CD4-positive, alpha-beta T cell treated with Interleukin-15 for 1 hour (primary cell): ENCODE measurements at places on chromosomes 3 and 15.
A peak's percentile ranks its signal among the peaks of the same experiment; 100 is the strongest.

DNA sequence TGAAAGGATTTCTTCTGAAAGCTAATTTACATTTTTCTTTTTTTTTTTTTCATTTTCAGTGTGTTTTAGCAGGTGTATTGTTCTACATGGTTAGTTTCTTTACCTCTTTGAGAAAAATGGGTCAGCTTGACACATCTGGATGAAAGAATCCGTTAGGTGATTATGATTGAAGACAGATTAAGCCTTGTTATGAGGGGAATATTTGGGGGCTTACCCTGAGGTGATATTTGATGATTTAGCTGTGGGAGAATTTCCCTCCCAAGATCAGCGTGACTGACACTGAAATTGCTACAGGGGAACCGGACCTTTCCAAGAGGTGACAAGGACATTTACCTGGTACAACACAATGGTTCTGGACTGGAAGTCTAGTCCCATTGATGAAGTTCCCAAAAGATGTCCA, 147.5 kb downstream of the NFKBIZ start:
- DNase-seq = no peak

- no peak for DNase-seq
These were observed 197.9 kb downstream of the TPRG1 start for GRCh38 chr3:189369636-189370035.

DNA sequence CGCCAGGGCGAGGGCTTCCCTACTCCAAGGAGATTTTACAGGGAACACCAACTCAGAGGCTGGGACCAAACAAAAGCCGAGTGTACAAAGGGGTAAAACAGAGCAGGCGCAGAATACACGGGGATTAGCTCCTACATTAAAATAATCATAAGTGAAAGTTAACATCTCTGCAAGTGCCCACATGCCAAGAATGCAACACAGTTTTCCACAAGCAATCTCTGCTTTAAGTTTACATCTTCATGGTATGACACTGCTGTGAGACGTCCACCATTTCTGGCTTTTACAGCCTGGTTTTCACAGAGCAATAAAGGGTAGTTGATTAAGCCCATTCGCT, 500 bp upstream of the VGLL3 start:
- DNase-seq = no peak

GRCh38 chr15:101178931-101179330, 72.9 kb downstream of the CHSY1 start:
- DNase-seq = no peak

DNA sequence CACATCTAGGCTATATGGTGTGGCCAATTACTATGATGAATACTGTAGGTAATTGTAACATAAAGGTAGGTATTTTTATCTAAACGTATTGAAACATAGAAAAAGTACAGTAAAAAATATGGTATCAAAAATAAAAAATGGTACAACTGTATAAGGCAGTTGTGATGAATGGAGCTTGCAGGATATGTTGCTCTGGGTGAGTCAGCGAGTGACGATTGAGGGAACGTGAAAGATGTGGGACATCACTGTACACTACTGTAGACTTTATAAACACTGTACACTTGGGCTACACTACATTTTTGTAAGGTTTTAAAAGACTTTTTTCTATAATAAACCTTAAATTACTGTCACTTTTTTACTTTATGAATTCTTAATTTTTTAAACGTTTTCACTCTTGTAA, 10.3 kb downstream of the CTNNB1 start:
- no peak for DNase-seq

GRCh38 chr15:81224232-81224631, 27.6 kb downstream of the IL16 start:
- no peak for DNase-seq

GRCh38 chr3:63864965-63865327, 1.3 kb downstream of the ATXN7 start:
- DNase-seq = no peak

- DNase-seq = no peak
These were observed 58.4 kb downstream of the RBM6 start for GRCh38 chr3:49998326-49998725.

DNA sequence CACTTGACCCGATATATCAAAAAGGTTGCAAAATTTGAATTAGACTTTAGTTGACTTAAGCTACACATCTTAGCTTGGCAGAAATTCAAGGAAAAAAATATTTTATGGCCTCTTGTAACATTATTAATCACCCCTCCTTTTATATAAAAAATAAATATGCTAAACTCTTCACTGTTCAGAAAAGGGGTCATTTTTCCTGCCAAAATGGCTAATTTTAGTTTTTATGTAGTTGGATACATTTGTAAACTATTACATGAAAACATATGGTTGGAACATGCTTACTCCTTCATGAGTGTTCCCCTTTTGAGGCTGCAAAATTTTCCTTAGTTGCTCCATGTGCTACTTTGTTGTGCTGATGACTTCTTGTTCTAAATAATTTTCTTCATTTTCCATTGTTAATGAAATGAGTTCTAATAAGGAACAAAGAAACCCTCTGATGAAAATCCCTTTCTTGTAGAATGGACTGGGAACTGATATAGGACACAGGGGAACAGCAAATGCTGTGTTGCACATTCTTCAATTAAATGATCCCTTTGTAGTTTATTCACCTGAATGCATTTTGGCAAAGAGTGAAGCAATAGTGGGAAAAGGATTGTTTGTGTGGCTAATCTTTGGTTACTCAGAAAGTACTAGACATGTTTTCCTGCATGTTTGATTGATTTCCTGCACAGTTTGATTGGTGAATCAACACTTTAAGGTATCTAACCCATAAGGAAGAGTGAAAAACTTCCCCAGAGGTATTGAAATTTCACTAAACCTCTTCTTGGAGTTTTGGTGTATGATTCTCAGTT, 349.3 kb downstream of the TIGIT start:
- no peak for DNase-seq

DNA sequence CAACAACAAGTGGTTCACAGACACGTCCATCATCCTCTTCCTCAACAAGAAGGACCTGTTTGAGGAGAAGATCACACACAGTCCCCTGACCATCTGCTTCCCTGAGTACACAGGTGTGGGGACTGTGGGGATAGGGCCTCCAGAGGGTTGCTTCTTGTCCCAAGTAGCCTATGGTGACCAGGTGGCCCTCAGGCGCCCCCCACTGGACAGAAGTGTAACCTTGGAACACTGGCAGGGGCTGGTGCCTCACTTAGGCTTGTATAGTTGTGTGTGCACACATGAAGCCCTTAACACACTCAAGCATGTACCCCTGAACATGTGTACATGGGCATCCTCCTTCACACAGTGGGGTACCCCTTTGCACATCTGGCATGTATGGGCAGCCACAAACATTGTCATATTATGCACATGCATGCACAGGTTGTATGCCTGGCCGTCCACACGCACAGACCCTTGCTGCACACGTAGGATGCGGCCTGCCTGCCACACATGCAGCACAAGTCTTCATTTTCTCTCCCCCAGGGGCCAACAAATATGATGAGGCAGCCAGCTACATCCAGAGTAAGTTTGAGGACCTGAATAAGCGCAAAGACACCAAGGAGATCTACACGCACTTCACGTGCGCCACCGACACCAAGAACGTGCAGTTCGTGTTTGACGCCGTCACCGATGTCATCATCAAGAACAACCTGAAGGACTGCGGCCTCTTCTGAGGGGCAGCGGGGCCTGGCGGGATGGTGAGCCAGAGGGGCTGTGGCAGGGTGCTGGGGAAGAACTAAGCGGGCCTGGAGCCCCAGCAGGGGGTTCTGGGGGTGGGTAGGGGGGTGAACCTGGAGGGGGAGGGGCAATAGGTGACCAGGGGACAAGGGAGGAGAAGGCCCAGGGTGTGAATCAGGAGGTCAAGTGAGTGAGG, 11.7 kb upstream of the SEMA3B start:
- DNase-seq = peak; percentile 29

DNA sequence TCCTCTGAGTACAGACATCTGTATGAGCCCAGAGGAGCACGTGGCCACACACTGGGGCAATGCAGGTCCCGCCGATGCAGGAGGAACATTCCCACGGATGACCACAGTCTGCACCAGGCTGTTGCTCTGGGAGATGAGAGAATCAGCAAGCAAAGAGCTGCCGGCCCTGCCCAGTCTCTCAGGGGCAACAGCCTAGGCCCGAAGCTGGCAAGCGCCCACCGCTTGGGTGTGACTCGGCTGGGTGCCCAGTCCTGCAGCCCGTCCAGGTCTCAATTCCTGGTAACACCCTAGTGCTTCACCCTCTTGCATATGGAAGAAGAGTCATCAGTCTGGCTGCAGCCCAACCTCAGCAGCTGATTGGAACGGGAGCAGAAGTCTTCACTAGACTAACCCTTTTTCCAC, 153.7 kb upstream of the HES1 start:
- no peak for DNase-seq

- no peak for DNase-seq
These were observed 87.9 kb downstream of the CDIN1 start for GRCh38 chr15:36667296-36667695.

DNA sequence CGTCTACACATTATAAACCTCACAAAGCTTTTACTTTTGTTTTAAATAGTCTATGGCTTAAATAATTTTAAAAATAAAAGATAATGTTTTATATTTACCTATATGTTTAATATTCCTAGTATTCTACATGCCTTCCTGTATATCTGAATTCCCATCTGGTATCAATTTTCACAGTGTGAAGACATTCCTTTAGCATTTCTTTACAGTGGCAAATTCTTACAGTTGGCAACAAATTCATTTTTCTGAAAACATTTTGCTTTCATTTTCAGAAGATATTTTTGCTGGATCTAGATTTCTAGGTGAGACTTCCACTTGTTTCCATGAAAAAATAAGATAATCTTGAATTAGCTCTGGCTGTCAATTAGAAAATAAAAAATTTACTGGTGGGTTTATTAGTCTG, 471.4 kb upstream of the NAALADL2 start:
- DNase-seq = no peak

GRCh38 chr3:120160050-120160449, 65.8 kb upstream of the GSK3B start:
- no peak for DNase-seq

- DNase-seq = peak; percentile 85
These were observed 416 bp downstream of the PBRM1 start for GRCh38 chr3:52685285-52685708.

- peak; percentile 77 for DNase-seq
These were observed 1.4 kb downstream of the FES start for GRCh38 chr15:90885432-90886290.

- no peak for DNase-seq
These were observed 31.1 kb upstream of the CAPN7 start for GRCh38 chr3:15174953-15175352.

GRCh38 chr3:129892486-129892856, 1.0 kb downstream of the TMCC1 start:
- DNase-seq = no peak

GRCh38 chr3:15280853-15281532, 51.4 kb downstream of the SH3BP5 start:
- DNase-seq = no peak

DNA sequence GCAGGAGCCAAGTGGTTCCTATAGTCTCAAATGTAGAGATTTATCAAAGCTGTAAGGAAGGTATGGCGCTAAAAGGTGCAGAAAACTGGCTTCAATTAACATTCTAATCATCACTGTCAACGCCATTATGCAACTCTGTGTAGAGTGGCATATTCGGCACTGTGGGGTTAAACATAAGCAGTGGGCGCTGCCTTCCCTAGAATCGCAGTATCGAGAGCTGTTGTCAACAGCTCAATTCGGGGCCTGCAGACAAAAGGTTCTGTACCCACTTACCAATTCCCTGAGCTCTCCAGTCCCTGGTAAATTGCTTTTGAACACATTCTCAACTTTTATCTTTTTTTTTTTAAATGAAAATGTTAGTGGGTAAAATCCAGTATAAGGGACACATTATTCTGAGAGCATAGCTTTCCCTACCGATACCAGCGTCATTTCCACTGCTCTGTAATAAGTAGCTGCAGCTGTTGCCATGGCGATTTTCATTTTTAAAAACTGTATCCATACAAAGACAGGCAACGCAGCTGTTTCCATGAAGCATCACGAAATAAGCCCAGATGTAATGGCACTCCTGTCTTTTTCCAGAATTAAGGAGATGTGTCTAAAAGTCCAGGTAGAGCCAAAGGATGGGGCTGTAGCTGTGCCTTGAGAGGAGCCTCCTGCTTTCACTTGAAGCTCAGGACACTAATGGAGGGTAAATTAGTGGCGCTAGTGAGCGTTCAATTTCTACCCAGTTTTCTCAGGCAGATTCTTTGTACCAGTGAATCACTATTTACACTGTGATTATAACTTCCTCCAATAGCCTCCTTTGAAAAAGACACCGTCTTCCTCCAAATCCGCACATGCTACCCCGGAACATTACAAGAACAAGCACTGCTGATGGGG, 250.3 kb downstream of the SLC9A9 start:
- DNase-seq = no peak

- DNase-seq = no peak
These were observed 28.7 kb upstream of the PLOD2 start for GRCh38 chr3:146189519-146190173.

DNA sequence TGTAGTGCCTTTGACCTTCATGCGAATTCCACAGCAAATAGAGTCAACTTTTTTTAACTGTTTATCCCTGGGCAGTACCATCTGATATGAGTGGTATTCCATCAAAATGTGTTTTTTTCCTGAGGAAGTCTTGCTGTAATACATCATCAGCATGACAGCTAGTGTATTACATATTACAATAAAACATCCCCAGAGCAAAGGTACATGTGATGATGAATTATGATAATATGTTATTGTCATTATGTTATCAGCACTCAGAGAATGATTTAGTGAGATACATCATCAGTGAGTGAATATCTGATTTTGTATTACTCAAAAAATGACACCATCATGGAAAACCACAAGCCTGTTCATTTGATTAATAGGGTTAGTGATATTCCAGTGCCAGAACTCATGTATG, 69.7 kb upstream of the ARL6 start:
- no peak for DNase-seq

- DNase-seq = no peak
These were observed 63.9 kb downstream of the ADCY5 start for GRCh38 chr3:123385001-123385401.
